ENCODE measurements at places on chromosomes 11 and 22.

DNA sequence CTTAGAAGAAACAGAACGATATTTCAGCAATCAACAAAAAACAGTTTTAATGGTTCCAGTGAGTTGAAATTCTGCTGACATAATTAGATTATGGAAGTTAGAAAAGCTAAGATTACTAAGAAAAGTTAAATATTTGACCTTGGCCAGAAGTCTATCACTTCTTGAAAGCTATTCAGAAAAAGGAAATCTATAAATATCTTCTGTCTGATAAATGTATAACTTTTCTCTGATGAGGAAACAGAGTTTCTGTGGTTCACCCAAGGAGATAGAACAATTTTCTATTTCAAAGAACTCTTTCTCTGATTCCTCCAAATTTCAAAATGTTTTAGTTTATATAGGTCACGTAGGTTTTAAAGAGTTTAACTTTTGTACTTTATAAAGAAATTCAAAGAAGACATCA lies 438.4 kb upstream of the CHORDC1 start:
- no peak for DNase-seq

GRCh38 chr11:64088162-64089026 lies 52.7 kb downstream of the FLRT1 start:
- DNase-seq = no peak

DNA sequence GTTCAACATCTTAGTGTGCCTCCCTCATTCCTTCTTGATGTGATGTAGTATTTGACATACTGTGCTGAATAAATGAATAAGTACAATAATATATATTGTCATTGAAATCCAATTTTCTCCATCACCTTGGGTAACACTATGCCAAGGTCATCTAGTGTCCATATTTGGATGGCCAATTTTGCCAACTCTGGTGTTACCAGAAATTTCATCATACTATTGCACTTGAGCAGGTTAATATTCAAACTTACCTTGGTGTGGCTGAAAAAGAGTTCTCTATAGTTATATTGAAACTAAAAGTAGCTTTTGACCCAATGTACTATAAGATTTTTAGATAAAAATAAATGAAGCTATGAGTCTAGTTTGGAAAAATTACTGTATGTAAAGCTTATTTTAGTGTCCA lies 98.2 kb upstream of the SLC6A5 start:
- DNase-seq = no peak

DNA sequence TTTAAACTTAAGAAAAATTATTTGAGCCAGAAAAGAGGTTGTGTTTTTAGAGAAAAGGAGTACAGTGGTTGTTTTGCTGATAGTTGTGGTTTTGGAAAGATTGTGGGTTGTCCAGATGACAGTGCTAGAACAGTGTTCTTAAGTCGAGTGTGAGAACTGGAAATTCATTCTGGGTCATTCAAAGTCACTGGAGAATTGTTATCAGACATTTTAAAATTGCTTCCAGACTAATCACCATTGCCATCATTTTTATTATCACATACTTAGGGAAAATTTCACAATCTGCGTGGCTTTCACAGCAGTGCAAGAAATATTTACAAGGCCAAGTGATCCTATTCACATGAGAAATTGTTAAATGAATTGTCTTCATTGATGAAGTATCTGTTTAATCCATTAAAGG lies 242.2 kb upstream of the DDI1 start:
- no peak for DNase-seq

GRCh38 chr11:32109138-32109537 lies 18.3 kb downstream of the RCN1 start:
- DNase-seq = no peak

- no peak for DNase-seq
Measured at GRCh38 chr22:28450109-28450508, 229.5 kb downstream of the TTC28 start.

DNA sequence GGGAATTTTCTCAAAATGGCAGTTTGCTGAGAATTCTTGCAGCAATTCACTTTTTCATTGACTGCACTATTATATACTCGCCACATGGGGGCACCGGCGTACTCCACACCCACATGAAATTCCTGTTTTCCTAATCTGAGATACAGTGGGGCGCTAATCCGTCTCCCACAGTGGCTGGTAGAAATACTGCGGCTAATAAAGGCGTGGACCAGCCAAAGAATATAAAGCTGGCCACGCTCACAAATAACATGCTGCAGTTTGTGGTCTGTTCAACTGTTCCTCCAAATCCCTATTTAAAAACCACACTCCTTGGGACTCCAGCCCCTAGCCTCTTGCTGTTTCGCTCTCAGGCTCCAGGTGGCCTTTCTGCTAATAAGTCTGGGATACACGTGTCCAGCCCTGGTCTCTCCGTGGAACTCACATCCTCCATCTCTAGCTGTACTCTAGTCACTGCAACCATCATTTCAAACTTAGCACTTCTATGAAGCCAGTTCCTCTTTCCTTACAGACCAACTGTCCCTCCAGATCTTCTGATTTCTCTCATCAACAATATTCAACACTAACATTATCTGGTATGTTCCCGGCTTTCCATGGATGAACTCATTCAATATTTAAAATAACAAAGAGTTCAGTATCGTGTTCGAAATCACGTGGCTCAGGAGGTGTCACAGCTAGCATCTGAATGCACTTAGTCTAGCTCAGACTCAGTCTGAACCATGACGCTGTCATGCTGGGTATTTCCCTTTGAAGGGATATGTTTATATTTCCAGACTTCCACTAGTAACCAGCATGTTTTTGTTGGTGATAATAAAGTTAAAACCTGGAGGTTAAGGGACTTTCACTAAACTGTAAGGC lies 22.0 kb downstream of the TBRG1 start:
- peak; percentile 7 for DNase-seq

DNA sequence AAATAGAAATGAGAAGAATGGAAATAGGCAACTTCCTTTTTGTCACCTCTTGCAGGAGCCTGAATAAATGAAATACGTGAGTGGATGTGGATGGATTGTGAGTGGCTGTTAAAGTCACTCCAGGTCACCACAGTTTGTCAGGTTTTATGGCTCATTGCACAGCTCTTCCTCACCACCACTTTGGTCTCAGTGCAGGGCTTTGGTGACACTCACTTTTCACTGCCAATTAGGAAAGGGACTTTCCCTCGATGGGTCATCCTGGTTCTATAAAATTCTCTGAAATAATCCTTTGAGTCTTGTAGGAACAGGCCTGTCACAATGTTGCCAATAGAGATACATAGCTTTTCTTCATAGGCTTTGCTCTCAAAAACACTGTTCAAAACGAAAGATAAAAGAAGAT lies 172.4 kb upstream of the C11orf87 start:
- DNase-seq = no peak

DNA sequence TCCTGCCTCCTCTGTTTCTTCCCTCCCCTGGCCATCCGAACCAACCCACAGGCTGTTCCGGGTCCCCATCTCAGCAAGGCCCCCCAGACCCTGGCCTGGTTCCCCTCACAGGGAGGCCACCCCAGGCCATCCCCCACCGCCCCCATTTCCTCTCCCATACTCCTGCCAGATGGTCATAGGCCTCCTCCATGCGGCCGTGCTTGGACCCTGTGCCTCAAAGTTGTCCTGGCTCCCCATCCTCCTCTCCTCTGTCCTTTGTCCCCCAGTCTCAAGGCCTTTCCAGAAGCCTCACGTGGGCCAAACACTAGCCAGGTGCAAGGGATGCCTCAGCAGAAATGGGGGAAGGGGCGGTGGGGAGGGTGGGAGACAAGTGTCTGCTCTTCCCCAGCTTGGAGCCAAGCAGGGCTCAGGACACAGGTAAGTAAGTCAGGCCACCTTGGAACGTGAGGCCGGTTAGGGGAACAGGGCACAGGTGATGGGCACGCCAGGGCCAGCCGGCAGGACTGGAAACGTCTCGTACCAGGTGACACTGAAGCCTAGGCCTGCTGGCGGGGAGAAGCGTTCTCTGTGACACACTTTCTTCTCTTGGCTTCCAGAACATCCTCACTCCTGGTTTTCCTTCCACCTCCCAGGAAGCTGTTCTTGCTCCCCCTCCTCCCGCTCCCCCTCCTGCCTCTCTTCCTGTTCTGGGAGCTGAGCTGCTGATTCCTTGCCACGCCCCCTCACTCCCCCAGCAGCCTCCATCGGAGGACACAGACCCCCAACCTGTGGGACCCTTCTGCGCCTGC lies 31.5 kb upstream of the SLC22A12 start:
- no peak for DNase-seq

GRCh38 chr22:23835484-23836144 lies 3.2 kb downstream of the DERL3 start:
- no peak for DNase-seq

GRCh38 chr22:45608763-45609180 lies 62.9 kb upstream of the ATXN10 start:
- DNase-seq = no peak

DNA sequence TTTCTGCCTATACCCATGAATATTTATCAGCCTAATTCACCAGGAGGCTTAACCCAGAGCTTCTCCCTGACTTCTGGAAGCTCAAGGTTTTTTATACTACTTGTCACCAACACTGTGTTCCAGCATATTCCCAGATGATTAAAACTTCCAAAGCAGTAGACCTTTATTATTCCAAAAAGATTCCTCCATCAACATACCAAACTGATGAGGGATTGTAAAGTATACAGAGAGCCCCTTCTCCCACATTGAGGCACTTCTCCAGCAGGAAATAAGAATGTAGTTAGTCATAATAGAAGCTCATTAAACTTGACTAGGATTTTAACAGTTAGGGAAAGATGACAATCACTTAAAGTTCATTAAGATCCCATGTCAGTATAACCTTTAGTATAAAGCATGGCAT lies 51.4 kb upstream of the CEP126 start:
- DNase-seq = no peak

DNA sequence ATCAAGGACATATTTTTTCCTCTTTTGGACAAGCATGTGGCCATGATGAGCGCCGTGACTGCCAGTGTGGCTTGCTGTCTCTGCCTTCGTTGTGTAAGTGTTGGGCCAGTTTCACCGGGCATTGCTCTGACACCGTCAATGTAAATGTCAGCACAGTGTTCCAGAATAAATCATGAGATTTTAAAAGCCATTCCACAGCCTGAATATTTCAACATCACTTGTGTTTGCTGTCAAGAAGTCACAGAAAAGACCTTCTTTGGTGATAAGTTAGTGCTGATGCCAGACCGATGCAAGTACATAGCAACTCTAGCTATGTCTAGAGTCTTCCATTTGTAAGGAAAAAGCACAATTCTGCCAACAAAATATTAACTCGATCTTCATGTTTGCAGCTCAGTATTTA lies 467.8 kb downstream of the TBC1D22A start:
- DNase-seq = no peak

Measured in stimulated activated CD8-positive, alpha-beta memory T cell treated with anti-CD3 and anti-CD28 coated beads, Interleukin-7, amount 100 ng/mL, for 4 hours (primary cell).